ENCODE measurements at places on chromosomes 2 and 18.

DNA sequence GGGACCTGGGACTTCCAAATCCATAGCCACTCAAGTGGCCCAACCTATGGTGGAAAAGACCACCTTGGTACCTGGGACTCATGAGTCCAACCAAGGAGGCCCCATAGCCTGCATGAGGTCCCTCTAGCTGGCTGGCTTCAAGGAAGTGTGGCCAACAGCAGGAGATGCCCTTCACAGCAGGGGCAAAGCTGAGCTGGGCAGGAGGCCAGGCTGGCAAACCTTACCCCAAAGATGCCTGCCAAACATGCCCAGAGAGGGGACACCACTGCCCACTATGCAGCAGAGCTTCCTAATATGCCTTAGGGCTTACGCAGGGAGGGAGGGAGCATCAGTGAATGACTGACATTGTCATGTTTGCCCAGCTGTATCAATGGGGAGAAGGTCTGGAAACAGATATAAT, 188.0 kb upstream of the GLI2 start:
- no peak for DNase-seq

DNA sequence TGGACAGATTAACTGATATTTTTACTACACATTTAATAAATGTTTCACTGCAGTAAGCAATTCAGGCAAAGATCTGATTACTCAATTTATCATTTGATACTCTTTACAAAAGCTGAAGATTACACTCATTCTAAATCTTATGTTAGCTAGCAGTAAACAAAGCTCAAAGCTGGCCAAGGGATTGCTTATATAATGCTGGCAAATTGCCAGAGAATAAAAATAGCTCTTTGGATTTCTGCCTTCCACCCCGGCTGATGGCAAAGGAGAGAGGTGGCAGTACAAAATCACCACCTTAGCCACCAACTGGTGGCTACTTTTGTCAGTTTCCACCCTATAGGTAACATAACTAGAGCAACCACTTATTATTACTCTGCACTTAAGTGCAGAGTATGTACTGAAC, 320.5 kb downstream of the FSIP2 start:
- no peak for DNase-seq

GRCh38 chr2:1688161-1688560, 56.2 kb downstream of the PXDN start:
- no peak for DNase-seq

- no peak for DNase-seq
These were observed 17.7 kb downstream of the TANK start for GRCh38 chr2:161177969-161178368.

- no peak for DNase-seq
These were observed 34.3 kb downstream of the LDLRAD4 start for GRCh38 chr18:13252686-13253410.

DNA sequence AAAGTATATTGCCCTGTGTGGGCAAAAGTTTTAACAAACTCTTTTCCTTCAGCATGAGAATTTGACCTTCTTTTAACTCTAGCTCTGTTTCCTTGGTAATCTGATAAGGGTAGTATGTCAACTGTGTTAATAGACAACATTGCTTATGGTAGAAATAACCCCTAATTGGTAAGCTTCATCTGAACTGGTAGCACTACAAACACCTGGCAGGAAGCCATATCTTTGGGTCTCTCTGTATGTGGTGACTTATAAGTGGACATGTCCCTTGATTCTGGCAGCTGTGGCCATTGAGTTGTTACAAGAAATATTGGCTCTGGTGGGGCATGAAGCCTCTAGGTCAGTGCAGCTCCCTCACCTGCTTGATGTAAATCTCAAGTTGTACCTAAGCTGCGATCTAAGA, 46.9 kb downstream of the MBD5 start:
- no peak for DNase-seq

GRCh38 chr2:457792-458424, 170.0 kb upstream of the ALKAL2 start:
- DNase-seq, result no peak

- no peak for DNase-seq
These were observed 33.4 kb upstream of the OLA1 start for GRCh38 chr2:174281736-174282135.

DNA sequence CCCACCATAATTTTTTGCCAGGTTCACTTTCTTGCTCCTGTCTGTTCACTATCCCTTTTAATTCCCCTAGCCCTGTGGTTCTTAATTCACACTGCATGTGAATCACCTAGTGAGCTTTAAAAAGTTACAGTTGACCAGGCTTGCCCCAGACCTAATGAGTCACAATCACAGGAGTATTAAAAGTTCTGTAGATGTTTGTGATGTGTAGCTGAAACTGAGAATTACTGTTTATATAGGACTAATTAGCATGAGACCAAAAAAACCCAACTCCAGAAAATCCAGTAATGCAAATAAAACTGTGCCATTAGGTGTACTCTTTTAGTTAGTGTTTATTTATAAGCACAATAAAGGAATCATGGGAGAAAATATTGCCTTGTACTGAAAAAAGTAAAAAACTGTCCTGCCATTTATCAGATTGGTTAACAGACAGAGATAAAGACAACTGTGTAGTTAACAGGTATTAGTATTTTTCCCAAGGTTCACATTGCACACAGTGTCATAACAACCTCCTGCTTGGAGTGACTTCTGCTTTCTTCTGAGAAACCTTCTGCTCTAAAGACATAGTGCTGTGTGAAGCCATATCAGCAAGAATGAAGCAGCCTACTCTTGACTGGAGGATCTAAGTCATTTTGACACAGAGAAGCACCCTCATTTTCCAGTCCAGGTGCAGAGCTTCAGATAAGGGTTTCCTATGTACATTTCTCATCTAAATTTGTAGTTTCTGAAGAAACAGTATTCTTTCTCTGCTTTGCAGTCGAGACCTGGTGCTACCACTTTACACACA, 39.0 kb downstream of the VAPA start:
- DNase-seq, result no peak

GRCh38 chr2:21822505-21822904, 698.7 kb downstream of the TDRD15 start:
- DNase-seq, result no peak

- DNase-seq, result no peak
These were observed 19.5 kb upstream of the TSPYL6 start for GRCh38 chr2:54275541-54275940.

DNA sequence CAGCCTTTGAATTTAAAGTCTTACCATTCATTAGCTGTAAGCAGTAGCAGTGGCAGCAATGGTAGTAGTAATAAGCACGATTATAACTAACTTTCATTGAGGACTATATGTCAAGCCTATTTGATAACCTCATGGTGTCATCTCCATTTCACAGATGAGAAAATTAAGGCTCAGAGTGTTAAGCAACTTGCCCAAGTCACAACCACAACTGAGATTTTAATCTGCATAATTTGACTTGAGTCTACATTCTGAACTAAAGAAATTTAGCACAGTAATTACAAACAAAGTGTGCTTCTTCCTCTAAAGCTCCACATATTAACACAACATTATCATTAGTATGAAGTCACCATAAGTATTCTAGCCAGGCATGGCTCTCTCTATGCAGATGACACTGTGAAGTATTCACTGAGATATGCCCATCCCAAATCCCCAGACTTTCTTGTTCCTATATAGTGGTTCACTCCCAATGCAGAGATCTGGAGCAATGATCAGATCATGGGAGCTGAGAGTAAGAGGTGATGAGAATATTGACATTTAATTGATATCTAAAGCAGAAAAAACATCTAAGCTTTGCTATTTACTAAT, 120.2 kb downstream of the ATAD2B start:
- no peak for DNase-seq

DNA sequence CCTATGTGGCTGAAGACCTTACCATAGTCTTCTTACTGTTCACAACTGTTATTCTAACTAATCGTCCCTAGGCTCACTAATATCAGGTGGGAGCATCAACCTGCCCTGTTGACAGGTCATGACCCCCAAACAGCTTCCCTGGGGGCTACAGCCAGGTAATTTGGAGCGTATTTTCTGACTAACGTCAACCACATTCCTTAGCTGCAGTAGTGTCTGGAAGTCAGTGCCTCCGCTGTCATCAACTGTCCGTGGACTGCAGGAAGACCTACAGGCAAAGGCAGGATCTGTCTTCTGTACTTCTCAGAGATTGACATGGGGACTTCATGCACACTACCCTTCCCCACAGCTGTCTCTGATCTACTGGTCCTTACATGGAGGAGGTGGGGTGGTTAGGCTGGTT, 456.9 kb downstream of the BCL11A start:
- no peak for DNase-seq

DNA sequence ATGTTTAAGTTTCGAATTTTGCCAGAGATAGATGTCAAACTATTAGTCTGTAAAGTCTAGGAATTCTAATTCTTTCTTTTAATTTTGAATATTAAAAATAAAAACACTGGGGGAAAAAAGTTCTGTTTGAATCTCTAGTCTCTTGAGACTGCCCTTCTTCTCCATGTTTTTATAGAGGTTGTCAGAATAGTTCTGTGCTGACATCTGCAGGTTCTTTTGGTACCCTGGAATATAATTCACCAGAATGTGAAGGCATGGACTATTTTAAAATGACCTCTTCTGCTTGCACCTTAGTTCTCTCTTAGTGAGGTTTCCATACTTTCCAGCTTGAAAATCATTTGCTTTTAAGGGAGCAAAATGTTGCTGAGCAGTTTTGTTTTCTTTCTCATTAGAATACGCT, 121.0 kb upstream of the MSTN start:
- DNase-seq, result no peak

GRCh38 chr2:108571286-108571685, 37.0 kb downstream of the LIMS1 start:
- no peak for DNase-seq

- no peak for DNase-seq
These were observed 45.1 kb upstream of the SERTAD2 start for GRCh38 chr2:64698668-64699444.

- DNase-seq, result no peak
These were observed 7.8 kb upstream of the DYNC2LI1 start for GRCh38 chr2:43766006-43766405.
